ENCODE measurements at places on chromosomes 12 and 14. TPM values are rescaled to one million over a fixed set of nuclear protein-coding genes. Genes with fewer than 3 reads are reported as not detected.
A peak's percentile ranks its signal among the peaks of the same experiment; 100 is the strongest.

Gene ABCC9
- polyA plus RNA-seq = 84.5 TPM

GRCh38 chr12:112023759-112024396 lies 10.7 kb downstream of the ERP29 start:
- no peak for DNase-seq

GRCh38 chr12:17489452-17489851 lies 600.5 kb downstream of the RERGL start:
- no peak for DNase-seq

GRCh38 chr12:23893611-23894010 lies 55.9 kb downstream of the SOX5 start:
- DNase-seq = no peak

DNA sequence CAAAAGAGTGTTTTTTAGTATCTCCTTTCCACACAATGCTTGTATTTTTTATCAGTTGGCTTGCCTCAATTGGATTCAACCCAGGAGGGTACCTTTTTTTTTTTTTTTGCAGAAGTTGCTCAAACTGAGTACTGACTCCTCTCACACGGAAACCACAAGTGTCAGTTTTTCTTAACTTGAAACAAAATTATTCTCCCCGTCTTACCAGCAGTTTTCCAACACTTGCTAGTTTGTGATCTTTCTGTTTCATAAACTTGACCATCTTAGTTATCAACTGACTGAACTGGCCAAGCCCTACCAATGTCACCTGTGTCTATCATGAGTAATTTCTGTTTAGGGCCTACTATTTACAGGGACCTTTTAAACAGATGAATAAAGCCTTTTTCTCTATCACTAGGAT lies 34.1 kb upstream of the ITPR2 start:
- DNase-seq = no peak

GRCh38 chr14:51868405-51868804 lies 8.0 kb downstream of the GNG2 start:
- DNase-seq = no peak

- DNase-seq = peak; percentile 54
Observed at GRCh38 chr12:25424211-25424731, 128.8 kb downstream of the LMNTD1 start.

Data from hindlimb muscle (tissue), 1 donor.